ENCODE measurements at places on chromosomes 7 and 10.

- no peak for DNase-seq
Measured at GRCh38 chr7:76261931-76262330, 40.5 kb upstream of the HSPB1 start.

- DNase-seq: no peak
Measured at GRCh38 chr10:24981161-24981710, 28.8 kb upstream of the PRTFDC1 start.

DNA sequence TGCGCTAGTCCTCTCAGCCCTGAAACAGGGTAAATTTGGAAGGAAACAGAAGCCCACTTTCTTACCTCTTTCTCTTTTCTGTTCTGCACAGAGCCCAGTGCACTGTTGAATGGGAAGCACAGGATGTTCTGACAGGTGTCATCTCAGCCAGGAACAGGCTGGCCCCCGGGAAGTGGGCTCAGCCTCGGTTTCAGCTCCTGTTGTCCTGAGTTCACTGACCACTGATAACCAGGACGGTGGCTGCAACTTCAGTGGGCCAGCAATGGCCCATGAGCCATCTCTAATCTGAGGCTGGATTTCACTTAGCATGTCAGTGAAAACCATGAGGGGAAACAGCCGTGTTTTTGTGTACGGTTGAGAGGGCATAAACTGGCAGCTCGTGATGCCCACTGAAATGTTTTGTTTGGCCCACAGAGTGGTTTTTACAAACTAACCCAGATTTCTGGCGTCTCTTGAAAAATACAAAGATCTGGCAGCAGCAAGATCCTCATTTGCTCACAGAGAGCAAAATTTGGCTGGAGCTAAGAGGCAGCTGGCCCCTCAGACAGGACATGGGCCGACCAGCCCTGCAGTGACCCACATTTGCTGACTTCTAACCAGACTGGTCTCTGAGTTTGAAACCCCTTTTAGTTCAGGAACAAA is 455.9 kb downstream of the PAXIP1 start:
- DNase-seq: no peak

DNA sequence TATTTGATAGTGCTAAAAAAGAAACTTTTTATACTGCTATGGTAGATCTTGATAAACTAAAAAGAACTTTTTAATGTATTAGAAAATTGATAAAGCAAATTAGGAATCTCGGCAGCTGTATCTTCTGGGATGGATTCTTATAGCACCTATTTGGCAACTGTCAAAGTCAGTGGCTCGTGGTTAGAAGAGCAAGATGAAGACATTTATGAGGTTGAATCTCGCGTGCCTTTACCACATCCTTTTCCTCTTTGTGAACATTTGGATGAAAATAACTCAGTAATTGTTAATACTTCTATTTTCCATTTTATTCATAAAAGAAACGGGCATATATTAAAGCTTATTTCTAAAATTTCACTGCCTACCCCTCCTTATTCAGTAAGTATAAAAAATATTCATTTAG is 76.2 kb downstream of the CYP51A1 start:
- no peak for DNase-seq

- DNase-seq: no peak
Measured at GRCh38 chr10:117455346-117455745, 80.1 kb upstream of the PDZD8 start.

DNA sequence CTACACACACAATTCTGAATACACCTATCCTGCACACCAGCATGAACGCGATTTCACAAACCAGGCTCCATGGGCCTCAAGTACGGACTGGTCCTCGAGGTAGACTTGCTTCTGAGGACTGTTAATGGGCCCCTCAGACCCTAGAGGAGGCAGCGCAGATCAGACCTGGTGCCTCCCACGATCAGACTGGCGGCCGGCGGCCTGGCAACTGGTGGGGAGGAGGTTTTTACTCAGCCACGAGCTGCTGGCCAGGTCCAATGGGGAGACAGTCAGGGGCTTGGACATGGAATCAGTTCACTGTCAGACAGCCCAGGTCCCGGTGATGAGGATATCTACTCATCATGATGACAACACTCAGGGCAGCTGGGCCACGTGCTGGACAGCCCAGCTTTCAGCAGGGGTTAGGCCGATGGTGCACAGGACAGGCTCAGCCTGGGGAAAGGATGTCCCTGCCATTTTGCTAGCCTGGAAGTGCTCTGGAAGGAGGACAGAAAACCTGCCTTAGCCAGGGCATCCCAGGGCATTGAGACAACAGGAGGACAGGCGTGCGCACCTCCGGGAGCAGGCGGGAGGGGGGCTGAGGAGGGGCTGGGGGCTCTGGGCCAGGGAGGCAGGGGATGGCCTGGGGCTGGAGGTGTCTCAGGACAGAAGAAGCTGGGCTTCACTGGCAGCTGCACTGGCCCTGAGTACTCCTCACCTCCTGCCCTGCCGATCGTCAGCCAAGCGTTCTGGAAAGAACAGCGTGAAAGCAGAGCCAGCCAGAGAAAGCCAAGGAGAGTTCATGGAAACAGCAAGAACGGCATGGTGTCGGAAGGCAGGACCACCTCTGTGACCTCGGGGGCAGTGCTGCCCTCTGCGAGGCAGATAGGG is 48.0 kb upstream of the RASGEF1A start:
- no peak for DNase-seq

GRCh38 chr10:68989317-68989990 is 851 bp downstream of the KIFBP start:
- no peak for DNase-seq

DNA sequence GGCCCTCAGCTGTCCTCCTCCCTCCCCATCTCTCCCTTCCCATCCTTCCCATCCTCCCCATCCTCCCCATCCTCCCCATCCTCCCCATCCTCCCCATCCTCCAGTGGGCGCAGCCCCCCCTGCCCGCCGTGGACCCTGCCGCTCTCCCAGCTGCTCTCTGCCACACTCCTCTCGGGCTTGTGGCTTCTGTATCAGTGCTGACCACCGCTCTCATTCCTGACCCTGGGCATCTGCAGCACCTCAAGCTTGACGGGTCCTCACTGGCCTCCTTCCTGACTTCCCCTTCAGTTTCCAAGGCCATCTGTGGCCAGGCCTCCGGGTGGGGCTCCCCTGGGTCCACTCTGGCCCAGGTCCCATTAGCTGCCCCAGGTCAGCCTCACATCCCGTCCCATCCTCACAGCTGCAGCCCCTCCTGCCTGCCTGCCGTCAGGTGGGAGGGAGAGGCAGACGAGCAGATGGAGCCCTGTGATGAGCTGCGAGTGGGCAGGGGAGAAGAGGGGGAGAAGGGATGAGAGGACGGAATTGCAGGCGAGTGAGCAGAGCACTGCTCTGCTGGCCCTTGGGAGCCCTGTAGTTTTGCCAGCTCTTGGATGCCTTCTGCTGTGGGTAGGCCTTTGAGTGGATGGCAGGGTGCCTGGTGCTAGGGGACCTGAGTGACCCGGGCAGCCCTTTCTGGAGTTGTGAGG is 35.7 kb downstream of the LHPP start:
- DNase-seq: no peak

DNA sequence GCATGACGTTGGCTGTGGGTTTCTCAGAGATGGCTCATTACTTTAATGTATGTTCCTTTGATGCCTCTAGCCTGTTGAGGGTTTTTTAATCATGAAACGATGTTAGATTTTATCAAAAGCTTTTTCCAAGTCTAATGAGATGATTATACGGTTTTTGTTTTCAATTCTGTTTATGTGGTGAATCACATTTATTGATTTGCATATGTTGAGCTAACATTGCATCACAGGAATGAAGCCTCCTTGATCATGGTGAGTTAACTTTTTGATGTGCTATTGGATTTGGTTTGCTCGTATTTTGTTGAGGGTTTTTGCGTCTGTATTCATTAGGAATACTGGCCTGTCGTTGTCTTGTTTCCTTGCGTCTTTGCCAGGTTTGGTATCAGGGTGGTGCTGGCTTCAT is 52.3 kb upstream of the PTPN12 start:
- DNase-seq: no peak

GRCh38 chr7:63899691-63900393 is 98.8 kb upstream of the ZNF722 start:
- peak; percentile 74 for DNase-seq

DNA sequence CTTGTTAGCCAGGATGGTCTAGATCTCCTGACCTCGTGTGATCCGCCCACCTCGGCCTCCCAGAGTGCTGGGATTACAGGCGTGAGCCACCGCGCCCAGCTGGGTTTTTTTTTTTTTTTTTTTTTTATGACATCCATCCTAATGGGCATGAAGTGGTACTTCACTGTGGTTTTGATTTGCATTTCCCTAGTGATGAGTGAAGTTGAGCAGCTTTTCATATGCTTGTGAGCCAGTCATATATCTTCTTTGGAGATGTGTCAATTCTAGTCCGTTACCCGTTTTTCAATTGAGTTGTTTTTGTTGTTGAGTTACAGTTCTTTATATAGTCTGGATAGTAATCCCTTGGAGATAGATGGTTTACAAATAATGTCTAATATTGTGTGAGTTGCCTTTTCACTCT is 127.7 kb downstream of the SMURF1 start:
- DNase-seq: no peak

- no peak for DNase-seq
Measured at GRCh38 chr7:101690061-101690460, 61.0 kb upstream of the MYL10 start.

DNA sequence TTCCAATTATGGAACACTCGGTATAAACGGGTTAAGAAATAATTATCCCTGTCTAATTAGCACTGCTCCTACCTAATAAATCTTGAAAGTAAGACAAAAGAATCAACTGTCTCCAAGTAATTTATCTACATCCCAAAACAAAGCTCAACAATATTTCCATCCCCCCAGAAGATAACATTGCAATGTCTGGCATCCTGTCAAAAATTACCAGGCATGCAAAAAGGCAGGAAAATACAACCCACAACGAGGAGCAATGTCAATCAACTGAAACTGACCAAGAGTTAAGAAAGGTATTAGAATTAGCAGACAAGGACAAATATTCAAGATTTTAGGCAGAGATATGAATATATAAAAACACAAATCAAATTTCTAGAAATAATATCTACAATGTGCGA is 84.5 kb upstream of the SVIL start:
- DNase-seq: no peak

DNA sequence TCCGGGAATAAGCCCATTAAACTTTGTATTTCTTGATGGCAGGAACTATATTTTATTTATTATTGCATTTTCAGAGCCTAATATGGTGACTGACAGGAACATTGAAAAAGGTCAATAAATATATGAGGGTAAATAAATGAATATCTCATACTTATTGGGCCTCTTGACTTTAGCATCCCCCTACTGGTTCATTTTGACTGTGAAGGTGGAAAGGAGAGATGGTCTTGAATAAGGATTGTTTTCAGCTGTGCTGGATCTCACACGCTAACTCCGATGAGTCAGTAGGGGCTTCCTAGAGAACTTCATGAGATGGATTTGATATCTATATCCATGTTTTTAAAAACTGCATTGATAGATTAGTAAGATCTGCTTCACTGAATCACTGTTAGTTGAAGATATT is 1026.0 kb downstream of the REEP3 start:
- no peak for DNase-seq

- DNase-seq: no peak
Measured at GRCh38 chr10:129962031-129962871, 1.8 kb downstream of the EBF3 start.

- no peak for DNase-seq
Measured at GRCh38 chr7:158856883-158857668, 718 bp downstream of the DYNC2I1 start.

DNA sequence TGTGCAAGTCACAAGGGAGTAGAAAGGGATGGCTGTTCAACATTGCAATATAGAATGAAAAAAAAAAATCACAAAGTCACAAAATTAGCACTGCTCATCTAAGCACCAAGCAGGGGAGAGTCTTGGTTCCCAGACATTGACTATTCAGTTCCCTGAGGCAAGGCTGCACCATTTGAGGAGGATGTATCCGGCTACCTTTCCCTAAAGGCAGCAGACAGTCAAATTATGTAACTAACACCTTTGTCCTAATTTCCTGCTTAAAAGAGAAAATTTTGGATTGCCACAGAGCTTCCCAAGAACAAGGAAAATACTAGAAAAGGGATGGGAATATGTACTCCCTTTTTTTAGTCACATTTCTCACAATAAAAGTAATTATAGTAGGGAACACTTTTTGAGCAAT is 148.1 kb downstream of the PCLO start:
- no peak for DNase-seq

DNA sequence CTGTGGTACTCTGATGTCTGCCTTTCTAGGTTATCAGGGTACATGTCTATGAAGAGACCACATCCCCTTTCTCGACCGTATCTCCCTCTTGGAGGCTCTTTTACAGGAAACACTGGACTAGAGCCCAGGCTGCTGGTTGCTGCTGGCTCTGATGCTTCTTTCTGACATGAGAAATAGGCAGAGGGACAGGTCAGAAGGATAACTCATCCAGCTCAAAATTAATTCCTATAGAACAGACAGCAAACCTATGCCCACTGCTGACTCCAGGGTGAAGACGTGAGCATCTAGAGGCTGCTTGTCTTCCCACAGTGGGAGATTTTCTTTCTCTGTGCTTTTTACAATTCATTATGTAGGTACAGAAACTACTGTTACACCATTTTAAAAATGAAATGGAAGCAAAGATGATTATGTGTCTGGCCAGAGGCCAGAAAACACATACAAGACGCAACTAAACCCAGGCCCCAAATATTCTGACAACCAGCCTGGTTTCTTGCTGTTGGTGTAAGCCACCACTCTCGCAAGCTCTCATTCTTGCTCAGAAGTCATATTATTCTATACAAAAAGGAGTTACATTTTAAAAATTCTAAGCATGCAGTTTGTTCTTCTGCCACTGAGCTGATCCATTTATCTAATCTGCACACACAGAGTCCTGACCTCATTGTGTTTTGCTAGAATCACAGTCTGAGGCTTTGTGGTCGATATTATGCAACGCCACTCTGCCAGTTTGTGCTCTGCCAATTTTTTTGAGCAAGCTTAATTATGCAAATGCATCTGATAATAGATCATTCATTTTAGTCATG is 424.3 kb downstream of the KIF20B start:
- no peak for DNase-seq

DNA sequence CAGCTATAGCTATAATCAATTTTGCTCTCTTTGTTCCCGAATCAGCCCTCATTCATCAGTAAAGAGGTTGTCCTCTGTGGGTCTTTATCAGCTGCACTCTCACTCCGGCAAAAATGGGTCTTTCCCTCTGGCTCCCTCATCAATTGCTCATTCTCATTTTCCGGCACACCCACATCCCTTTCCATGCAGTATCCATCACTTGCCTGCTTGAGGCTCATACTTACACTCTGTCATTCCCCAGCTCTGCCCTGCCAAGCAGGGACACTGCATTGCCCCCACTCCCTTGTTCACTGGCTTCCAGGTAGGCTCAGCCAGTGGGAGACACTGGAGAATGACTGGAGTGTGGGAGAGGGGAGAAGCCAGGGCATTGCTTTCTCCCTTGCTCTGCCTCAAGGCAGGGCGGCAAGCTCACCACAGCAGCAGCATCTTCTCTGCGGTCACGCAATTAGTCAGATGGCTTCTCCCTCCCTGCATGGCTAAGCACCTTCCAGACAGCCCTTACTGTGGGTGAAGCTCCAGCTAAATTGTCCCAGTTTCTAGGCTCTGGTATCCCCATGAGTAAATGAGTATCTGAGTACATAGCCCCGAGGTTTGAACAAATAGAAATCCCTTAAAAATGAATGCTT is 470.7 kb upstream of the LRRN3 start:
- no peak for DNase-seq

- no peak for DNase-seq
Measured at GRCh38 chr7:114959931-114960330, 38.0 kb downstream of the MDFIC start.
